Memory B cell (primary cell): ENCODE measurements at places on chromosomes 3 and 15.

- DNase-seq, result no peak
Observed at GRCh38 chr15:29888646-29889045, 66.4 kb upstream of the TJP1 start.

- DNase-seq, result peak; percentile 22
Observed at GRCh38 chr3:13480340-13481318, 523 bp downstream of the HDAC11 start.

- no peak for DNase-seq
Observed at GRCh38 chr3:154060238-154061000, 60.8 kb upstream of the ARHGEF26 start.

- no peak for DNase-seq
Observed at GRCh38 chr3:147215660-147216059, 190.7 kb downstream of the ZIC4 start.
